Suppressor macrophage treated with lipopolysaccharide for 4 hours (primary cell): ENCODE measurements at places on chromosomes 11 and 22.

DNA sequence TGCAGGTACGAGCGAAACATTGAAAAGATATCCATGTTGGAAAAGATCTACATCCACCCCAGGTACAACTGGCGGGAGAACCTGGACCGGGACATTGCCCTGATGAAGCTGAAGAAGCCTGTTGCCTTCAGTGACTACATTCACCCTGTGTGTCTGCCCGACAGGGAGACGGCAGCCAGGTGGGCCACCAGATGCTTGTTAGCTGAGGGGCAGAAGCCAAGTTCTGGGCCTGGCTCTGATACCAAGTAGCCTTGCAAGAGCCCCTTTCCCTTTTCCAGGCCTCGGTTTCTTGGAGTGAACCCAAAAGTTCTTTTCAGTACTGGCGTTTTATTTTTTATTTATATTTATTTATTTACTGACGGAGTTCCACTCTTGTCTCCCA, 9.6 kb downstream of the F2 start:
- DNase-seq, result no peak

DNA sequence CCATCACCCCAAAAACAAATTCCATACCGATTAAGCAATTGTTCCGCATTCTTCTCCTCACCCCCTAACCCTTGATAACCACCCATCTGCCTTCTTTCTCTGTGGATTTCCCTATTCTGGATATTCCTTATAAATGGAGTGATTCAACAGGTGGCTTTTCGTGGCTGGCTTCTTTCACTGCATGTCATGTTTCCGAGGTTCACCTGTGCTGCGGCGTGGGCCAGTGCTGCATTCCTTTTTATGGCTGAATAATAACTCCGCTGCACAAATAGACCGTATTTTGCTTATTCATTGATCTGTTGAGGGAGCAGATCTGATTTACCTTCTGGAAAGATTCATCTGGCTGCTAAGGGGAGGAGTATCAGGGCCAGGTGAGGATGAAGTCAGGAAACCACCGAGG, 94.8 kb upstream of the ASPHD2 start:
- DNase-seq, result no peak

DNA sequence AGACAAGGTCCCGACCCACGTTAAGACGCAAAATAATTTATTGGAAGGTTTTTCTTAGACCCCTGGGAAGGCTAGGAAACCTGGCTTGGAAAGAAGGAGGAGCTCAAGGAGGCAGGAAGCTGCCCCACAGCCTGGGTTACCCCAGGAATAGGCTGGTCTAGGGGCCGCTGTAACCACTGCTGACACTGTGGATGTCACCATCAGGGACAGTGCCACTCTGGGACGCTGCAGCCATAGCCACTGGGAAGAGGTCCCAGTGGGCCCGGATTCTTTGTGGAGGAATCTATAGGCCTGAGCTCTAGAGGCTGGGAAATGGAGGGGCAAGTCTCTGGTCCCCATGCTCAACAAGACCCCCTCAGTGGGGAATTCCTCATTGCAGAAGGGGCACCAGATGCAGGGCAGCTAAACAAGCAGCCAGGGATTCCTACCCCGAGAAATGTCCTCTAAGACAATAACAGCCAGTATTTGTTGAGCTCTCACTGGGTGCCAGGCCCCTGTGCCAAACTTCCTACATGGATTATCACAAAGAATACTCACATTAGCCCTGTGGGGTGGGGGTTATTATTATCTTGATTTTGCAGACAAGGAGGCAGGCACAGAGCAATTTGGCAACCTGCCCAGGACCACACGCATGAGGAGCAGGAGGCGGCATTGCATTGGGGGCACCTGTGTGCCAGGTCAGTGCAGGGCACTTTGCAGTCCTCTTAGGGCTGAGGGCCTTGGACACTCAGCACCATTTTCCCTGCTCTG, 19.5 kb upstream of the CHKA start:
- no peak for DNase-seq

GRCh38 chr11:64451856-64452255, 92.9 kb downstream of the RPS6KA4 start:
- no peak for DNase-seq

DNA sequence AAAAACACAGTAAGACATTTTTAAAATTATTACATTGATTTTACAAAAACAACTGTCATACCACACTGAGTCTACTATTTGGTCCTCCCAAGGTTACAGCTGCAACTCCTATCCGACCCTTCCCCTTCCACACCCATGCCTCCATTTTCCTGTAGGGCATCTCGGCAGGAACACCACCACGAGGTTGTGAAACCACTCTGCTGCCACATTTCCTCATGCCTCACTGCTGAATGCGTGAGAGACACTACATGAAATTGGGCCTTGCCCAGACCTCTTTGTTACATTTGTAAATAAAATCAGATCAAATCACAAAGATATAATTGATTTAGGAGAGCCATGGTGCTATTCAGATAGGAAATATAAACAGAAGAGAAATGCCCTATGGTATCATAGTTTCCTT, 2.0 kb downstream of the ARHGAP32 start:
- peak; percentile 12 for DNase-seq

- no peak for DNase-seq
Measured at GRCh38 chr11:131198161-131199014, 172.0 kb upstream of the NTM start.

GRCh38 chr11:112186304-112186703, 11.0 kb downstream of the BCO2 start:
- DNase-seq, result no peak

DNA sequence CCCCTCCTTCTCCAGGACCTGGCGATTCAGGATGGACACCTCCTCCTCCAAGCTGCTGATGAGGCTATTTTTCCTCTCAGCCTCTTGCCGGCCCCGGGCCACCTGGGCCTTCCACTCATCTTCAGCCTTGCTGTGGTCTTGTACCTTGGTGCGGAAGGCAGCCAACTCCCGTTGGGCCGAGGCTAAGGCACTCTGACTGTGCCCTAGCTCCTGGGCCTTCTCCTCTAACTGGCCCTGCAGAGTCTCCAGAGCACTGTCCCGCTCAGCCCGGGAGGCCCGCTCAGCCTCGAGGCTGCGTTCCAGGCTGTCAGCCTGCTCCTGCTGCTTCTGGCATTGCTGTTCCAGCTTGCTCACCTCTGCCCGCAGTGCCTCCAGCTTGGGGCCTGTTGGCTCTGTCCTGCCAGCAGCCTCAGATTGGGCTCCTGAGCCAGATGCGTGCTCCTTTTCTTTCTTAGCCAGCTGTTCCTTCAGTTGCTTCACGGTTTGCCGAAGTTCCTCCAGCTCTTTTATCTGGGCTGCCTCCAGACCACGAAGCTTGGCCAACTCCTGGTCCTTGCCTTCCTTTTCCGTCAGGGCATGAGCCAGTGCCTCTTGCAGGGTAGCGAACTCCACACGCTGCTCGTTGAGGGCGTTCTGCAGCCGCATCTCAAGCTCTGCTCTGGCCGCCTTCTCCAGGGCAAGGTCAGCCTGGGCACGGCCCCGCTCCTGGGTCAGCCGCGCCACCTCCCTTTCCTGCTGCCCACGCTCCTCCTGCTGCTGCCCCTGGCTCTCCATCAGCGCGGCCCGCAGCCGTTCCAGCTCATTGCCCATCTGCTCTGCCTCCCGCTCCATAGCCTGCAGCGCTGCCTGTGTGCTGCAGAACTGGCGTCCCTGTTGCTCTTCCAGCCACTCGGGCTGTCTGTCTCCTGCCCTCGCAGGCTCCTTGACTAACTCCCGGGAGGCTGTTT, 15.3 kb downstream of the IL18BP start:
- DNase-seq, result no peak

DNA sequence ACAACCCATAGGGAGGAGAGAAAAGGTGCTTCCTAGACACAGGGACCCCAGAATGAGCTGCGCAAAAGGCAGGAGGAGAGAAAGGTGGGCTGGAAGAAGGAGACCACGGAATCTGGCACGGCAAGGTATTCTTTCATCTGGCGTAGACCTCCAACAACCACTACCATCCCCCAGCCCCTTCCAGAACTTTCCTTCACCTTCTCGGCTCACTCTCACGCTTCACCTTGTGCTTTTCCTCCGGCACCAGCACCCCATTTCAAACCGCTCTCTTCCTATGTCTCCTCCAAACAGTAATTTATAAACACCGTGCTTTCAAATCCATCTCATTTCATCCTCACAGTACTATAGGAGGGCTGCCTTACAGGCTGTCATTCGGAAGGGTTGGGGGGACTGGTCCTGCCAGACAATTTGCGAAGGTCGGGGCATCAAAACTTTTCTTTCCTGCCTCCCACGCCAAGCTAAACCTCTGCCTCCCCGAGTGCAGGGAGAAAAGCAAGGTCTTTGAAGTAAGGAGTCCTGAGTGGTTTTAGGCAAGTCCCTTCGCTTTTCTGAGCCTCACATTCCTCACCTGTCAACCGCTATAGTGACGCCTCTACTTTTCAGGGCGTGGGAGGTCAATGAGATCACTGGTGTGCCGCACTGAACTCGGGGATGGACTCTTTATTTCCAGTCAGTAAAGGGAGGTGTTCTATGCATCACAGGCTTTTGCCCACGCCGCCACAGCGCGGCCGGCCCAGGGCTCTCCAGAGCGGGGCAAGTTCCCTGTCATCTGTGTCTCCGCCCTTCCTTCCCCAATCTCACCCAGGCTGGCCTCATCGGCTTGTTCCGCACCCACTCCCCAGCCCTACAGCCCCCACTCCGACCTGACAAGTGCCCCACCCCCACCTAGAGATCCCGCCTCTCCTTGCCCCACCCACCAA, 800 bp downstream of the KCTD21 start:
- peak; percentile 89 for DNase-seq

GRCh38 chr11:74689666-74690065, 41.6 kb downstream of the CHRDL2 start:
- peak; percentile 44 for DNase-seq

GRCh38 chr11:70123711-70124110, 45.6 kb downstream of the ANO1 start:
- no peak for DNase-seq

GRCh38 chr11:134070342-134070845, 1.5 kb downstream of the JAM3 start:
- no peak for DNase-seq
